ENCODE measurements at places on chromosomes 11 and 22.

- no peak for DNase-seq
Measured at GRCh38 chr11:129287920-129288319, 87.7 kb upstream of the BARX2 start.

DNA sequence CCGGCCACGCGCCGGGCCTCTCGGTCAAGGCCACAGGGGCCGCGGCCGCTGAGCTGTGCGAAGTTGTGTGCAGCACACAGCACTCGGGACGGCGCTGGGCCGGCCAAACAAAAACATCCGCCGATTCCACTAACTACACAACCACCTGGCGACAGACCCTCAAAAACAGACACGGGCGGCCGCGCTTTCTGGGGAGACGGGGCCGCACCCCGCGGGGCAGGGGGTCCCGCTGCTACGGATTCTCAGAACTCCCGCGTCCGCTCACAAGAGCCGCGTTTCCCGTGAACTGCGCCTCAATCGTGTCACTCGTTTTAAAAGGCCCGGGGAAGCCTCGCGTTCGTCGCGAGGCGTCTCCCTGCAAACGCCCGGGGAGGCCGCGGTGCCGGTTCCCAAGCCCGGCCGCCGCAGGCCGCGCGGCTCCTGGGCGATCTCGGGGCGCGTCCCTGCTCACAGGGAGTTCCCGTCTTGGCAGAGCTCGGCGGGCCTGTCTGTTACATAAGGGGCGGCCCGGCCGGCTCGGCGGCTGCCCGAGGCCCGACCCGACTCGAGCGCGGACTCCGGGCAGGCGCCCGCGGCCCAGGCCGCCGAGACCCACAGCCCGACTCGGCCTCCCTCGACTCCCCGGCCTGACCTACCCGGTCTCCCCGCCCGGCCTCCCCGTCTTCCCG lies 936 bp downstream of the BRD1 start:
- peak; percentile 64 for DNase-seq

DNA sequence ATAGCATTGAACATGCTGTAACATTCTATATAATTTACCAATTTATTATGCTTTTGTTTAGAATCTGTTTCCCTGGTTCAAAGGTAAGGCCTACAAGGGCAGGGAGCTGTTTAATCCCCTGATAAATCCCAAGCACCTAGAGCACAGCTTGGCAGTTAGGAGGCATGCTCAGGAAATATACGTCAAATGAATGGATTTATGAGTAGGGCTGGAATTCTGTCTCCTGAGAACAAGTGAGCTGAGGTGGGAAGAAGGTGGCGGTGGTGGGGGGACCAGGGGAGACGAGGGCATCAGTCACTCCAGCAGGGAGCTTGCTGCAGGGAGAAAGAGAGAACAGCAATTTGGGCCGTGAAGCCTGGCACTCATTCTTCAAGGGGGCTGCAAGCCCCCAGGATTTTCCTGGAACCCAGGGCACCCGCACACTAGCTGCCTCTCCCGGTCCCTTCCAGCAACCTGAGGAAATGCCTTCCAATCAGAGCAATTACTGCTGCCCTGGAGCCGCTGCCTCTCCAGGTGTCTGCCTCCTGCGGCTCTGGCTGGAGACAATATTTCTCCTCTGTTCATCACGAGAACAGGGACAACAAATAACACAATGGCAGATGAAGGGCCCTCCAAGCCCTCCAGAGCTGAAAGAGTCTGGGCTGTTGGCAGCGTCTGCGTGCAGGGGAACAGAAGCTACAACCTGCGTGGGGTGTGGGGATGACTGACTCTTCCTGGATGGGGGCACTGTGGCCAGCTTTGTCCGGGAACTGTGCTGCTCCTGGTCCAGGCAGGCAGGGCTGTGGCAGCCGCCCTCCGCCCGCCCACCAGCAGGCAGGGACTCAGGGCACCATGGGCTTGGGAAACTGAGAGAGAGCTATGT lies 233.4 kb downstream of the ST3GAL4 start:
- DNase-seq = no peak

- no peak for DNase-seq
Measured at GRCh38 chr11:101686514-101686913, 102.7 kb upstream of the TRPC6 start.

- no peak for DNase-seq
Measured at GRCh38 chr11:9803685-9804418, 140.0 kb downstream of the SWAP70 start.

DNA sequence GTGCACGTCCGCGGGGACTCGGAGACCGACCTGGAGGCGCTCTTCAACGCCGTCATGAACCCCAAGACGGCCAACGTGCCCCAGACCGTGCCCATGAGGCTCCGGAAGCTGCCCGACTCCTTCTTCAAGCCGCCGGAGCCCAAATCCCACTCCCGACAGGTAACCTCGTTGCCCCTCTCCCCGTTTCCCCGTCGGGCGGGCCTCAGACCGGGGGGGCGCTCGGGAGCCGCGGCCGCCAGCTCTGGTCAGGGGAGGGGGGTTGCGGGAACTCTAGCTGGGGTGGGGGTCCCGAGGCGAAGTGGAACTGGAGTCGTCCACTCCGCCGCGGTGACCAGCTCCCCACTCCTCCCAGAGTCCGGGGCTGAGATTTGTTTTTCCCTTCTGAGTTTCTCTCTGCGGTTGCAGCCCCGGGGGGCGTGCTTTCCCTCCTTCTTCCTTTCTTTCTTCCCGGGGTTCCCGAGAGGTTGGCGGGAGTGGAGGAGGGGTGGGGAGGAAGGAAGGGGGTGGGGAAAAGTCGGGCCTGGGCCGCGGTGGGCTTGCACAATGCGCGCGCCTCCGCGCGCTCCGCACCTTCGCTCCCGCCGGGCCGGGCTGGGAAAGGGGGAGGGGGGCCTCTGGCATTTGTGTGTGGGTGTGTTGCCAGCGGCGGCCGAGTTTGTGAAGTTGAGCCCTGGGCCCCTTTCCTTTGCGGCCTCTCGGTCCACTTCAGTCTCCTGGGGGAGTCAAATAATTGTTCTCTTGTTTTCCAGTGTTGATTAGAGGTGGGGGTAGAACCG lies 952 bp downstream of the YAP1 start:
- DNase-seq = no peak

DNA sequence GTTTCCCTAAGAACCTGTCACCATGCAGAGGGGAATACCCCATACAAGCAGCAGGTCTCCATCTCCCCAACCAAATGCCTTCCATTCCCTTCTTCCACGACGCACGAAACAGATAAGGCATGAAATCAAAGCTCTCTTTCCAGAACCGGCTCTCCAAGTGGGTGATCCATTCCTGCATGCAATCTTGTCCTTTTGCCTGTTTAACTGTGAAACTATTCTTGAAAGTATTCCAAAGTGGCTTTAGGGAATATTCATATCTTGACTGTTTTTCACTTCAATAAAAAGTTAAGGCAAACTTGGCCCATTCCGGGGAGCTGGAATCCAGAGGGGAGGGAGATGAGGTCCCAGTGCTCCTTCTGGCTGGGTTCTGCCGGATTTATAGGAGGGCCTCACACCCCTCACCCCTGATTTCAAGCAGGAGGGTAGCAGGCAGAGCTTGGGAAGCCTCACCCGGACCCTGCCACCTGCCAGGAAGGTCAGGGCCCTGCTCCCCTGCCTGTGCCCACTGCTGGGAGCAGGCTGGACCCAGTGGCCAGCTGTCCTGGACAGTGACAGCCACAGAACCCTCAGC lies 60.9 kb downstream of the SCGB1A1 start:
- DNase-seq = no peak

DNA sequence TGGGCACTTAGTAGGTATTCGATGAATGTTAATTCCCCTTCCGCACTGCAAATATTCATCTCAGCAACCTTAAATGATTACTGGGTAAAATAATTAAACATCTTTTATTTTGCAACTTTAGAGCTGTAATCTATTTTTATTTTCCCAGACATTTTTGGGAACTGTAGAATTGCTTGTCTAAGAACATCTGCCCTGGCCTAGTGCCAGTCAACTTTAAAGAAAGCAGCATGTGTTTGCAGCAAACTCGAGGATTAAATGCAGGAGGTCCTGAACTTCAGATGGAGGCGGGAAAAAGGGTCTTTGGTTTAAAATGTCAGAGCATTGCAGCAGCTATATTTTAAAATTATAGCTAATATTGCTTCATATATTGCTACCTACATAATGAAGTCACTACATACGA lies 190.0 kb downstream of the PGR start:
- no peak for DNase-seq

GRCh38 chr22:46453829-46454503 lies 83.5 kb downstream of the CELSR1 start:
- DNase-seq = no peak

- no peak for DNase-seq
Measured at GRCh38 chr11:117314840-117315239, 1.2 kb downstream of the BACE1 start.
